ENCODE measurements at places on chromosomes 1 and 21.

- DNase-seq = no peak
Measured at GRCh38 chr1:186404454-186405051, 28.9 kb downstream of the ODR4 start.

DNA sequence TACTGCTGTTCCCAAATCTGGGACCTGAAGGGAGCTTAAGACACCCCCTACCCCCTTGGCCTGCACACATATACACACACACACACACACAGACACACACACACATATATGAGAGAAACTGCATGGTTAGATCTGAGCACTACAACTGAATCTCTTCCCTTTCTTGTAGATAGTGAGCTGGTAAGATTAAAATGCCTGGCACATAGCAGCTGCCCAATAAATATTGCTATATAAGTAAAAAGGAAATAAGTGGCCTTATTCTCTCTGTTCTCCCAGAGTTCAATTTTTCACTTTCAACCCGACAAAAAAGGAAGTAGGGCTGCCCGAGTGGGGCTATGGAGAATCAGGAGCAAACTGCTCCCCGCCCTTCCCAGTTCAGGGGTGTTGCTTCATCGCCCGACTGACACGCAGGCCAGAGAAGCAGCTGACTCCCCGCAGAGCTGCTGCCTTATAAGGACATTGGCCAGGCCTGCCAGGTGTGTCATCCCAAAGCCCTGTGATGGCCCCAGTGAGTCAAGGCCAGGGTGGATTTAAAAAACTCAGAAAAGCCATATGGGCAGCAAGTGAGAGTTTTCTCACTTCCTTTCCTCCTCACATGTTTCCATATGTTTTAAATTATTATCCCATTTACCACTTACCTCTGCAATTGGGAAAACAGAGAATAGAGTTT lies 106.5 kb upstream of the SLC44A3 start:
- DNase-seq = peak; percentile 28

DNA sequence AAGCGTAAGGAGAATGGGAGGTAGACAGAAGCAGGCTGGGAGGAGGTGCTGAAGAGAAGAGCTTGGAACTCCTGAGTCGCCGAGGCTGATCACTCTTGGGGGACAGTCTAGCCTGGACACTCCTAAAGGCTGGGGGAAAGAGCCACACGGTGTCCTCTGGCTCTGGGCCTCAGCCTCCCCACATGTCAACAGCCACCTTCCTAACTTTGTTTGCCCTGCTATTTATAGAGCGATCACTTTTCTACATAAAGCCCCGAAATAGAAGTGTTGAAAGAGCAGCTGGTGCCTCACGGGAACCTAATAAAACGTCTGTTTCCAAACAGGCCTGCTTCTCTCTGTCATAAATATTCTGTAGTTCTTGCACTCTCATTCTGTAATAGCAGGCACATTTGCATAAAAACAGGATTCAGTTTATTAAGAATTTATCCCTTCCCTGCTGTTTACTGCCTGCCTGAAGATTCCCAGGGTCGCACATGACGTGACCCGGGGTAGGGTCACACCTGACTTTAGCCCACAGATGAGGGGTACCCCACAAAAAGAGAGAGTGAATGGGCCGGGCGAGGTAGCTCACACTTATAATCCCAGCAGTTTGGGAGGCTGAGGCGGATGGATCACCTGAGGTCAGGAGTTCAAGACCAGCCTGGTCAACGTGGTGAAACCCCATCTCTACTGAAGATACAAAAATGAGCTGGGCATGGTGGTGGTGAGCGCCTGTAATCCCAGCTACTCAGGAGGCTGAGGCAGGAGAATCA lies 212.5 kb downstream of the TOMM20 start:
- peak; percentile 29 for DNase-seq

- no peak for DNase-seq
Measured at GRCh38 chr1:1521331-1521730, 9.4 kb downstream of the ATAD3A start.

DNA sequence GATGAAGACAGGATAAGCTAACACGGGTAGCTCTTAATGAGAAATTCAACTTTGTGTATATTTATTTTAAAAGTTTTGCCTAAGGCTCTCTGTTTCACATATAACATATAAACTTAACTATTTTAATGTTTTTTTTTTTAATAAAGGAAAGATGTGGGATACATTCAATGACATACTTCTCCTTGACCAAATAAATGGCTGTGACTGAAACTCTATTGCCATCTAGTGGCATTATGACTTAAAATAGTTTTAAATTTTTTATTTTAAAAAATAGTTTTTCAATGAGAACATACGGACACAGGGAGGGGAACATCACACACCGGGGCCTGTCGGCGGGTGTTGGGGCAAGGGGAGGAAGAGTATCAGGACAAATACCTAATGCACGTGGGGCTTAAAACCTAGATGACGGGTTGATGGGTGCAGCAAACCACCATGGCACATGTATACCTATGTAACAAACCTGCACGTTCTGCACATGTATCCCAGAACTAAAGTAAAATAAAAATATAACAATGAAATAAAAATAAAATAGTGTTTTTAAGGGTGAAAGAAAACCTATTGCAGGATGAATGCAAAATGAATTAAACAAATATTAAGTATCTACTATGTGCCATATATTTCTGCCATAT lies 83.4 kb downstream of the LYST start:
- DNase-seq = peak; percentile 52

- DNase-seq = no peak
Measured at GRCh38 chr1:207335695-207336363, 14.4 kb downstream of the CD55 start.

All from DMS 273 treated with DMSO at 0.1 percent for 48 hours (cell line).